ENCODE measurements at places on chromosomes 3 and 15. TPM values are rescaled to one million over a fixed set of nuclear protein-coding genes. Genes with fewer than 3 reads are reported as not detected.

The GOLGA6D gene
- 0.12 TPM for total RNA-seq

The PLD1 gene
- total RNA-seq: 8.4 TPM

The CAMKV gene
- total RNA-seq: 0.10 TPM

The DAG1 gene
- total RNA-seq: 99.9 TPM

The FILIP1L gene
- total RNA-seq: 0.17 TPM

The OSBPL10 gene
- total RNA-seq: 25.8 TPM

The RAD51 gene
- 20.9 TPM for total RNA-seq

The PRICKLE2 gene
- 0.05 TPM for total RNA-seq

The CAMK2N2 gene
- 5.1 TPM for total RNA-seq

The MORC1 gene
- total RNA-seq: not detected

The GRAMD2A gene
- 8.0 TPM for total RNA-seq

The PRSS50 gene
- total RNA-seq: not detected

The ARL6IP5 gene
- 30.0 TPM for total RNA-seq

The TMEM158 gene
- 25.8 TPM for total RNA-seq

The SHC4 gene
- total RNA-seq: 0.44 TPM

The GPR15 gene
- 1.1 TPM for total RNA-seq

The POC1A gene
- total RNA-seq: 34.0 TPM

The SPATA12 gene
- total RNA-seq: 0.22 TPM

The CTXND1 gene
- total RNA-seq: not detected

The RRP9 gene
- total RNA-seq: 71.3 TPM

The COPS2 gene
- 93.6 TPM for total RNA-seq

The GOLGA6L7 gene
- not detected for total RNA-seq

The IRAK2 gene
- 3.6 TPM for total RNA-seq

The CCDC33 gene
- total RNA-seq: 0.15 TPM

The CILP gene
- total RNA-seq: not detected

The GOLGA8O gene
- 0.49 TPM for total RNA-seq

The CFAP161 gene
- total RNA-seq: 0.15 TPM

Measured in HCT116 (cell line).